ENCODE measurements at places on chromosomes 5 and 9. TPM values are rescaled to one million over a fixed set of nuclear protein-coding genes. Genes with fewer than 3 reads are reported as not detected.

PTGR1 gene
- 49.0 TPM for total RNA-seq

PRSS3 gene
- total RNA-seq = 24.4 TPM

ENDOG gene
- 40.3 TPM for total RNA-seq

LHX2 gene
- not detected for total RNA-seq

DNA sequence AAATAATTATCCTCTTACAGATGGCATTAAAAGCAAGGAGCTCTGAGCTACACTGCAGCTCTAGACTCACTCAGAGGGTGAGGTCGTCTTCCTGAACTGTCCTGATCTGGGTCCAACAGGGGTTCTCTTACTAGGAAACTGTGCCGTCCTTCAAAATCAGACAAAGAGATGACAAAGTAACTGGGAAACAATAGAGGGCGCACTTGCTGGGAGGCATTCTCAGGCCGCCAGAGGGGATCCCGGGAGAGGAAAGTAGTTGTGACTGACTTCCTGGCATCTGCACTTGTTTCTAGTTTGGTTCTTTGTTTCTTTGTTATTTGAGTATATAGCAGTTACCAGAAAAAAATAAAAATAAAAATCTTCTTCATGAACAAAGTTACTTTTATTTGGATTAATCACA lies 142.9 kb upstream of the MSX2 start:
- DNase-seq = no peak

DNA sequence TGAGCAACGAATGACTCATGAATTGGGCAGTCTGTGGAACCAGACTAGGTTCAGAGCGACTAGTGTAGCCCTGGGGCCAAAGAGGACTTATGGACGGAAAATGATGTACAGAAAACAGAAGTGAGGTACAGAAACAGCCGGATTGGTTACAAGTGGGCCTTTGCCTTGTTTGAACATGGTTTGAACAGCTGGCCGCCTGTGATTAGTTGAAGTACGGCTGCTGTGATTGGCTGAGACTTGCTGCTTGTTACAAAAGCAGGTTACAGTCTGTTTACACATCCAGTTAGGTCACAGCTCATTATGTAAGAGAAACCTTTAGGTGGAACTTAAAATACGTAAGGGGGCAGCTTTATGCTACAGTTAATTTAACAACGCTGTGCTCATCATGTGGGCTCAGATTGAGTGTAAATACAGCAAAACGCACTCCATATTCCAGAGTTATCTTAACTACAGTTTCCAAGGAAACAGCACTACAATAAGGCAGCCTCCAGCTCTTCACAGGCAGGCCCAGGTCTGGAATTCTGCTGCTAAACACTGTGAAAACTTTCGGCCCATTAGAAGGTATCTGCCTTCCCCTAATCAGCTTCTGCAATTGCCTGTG lies 6.5 kb downstream of the AMACR start:
- DNase-seq = no peak

DNA sequence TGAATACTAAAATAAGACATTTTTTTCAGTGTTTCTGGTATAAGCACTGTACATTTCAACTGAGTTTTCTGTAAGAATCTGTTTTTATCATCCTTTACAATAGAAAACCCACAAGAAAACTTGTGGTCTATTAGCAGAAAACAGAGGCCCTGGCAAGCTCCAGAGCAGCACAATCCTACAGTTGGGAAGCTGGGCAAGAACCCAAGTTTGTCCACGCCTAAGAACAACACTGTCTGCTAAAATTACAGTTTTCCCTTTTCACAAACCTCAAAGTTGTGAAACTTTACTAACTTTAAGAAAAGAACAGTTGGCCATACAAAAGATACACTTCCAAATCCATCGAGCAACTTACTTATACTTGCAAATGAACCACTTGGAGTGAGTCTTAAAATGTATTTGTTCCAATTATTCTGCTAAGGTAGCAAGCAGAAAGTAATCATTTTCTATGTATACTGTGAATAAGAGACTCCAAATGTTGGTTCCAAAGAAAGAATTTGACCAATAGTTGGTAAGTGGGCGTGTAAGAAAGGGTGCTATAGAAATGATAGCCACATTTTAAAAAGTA lies 982.0 kb upstream of the ARRDC3 start:
- no peak for DNase-seq

DNA sequence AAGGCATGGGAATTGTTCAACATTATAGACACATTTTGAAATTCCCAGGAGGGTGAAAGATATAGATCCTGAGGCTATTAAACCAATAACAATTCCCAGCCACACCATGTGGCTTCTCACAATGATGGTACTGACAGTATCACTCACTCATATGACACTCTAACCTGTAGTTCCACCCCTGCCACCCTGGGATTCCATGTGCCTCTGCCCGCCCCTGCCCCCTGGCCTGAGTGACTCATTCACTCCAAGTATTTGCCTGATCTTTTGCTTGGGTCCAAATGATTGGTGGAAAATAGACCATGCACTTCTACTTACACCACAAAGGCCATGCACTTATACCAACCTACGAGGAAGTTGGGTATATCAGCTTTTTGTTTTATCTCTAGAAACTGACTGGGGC lies 305.2 kb upstream of the DAB2 start:
- no peak for DNase-seq

GRCh38 chr5:68709239-68709638 lies 384.6 kb upstream of the SLC30A5 start:
- no peak for DNase-seq

- DNase-seq = no peak
Measured at GRCh38 chr5:168357876-168358275, 66.4 kb downstream of the WWC1 start.

All from mammary epithelial cell (primary cell).